ENCODE measurements at places on chromosomes 1 and 21.

GRCh38 chr1:224435318-224435763 lies 744 bp upstream of the WDR26 start:
- no peak for DNase-seq

DNA sequence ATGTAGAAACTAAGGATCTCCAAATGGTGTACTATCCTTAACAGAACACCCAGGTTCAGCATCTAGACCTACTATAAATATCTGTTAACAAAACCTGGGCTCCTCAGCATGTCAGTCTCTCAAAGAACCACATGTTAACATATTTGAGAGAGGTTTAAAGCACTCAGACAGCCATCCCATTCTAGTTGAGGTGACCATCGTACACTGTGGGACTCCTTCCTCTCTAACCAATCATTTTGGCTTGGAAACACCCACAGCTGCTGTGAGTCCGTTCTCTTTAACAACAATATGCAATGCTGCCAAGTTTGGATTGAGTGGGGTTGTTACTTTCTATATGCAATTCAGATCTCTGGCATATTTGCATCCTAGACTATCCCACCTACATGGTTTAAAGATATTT lies 105.8 kb downstream of the MRPL39 start:
- no peak for DNase-seq

DNA sequence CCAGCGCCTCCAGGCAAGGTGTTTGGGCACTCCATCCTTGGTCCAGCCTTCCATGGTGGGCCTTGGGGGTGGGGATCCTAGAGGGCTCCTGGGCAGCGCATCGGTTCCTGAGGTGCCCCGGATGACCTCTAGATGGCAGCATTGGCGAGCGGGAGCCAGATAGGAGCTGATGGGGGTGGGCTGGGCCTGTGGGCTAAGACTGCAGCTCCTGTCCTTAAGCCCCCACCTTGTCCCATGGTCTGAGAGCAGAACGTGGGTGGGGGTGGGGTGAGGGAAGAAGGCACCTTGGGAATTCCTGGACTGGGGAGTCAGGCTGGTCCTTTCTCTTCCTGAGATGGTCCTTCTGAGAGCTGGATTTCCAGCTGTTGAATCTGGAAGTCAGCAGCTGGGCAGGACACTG lies 93.4 kb upstream of the CSF3R start:
- peak; percentile 73 for DNase-seq

GRCh38 chr1:192488058-192488457 lies 87.5 kb upstream of the RGS1 start:
- no peak for DNase-seq

DNA sequence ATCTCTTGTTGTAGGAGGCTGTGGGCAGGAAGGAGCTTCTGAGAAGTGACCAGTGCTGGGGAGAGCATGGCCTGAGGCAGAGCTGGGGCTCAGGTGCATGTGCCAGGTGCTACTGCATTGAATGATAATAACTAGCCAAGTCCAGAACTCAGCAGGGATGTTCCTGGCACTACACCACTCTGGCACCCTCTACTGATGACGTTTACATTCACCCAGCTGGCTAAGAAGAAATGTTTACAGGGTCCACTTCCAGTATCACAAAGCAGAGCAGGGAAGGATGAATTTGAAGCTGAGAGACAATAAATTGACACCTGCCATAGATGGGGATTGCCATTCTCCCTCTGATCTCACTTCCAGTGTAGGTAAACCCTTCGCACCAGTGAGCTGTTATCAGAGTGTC lies 411.8 kb downstream of the SETD4 start:
- no peak for DNase-seq

DNA sequence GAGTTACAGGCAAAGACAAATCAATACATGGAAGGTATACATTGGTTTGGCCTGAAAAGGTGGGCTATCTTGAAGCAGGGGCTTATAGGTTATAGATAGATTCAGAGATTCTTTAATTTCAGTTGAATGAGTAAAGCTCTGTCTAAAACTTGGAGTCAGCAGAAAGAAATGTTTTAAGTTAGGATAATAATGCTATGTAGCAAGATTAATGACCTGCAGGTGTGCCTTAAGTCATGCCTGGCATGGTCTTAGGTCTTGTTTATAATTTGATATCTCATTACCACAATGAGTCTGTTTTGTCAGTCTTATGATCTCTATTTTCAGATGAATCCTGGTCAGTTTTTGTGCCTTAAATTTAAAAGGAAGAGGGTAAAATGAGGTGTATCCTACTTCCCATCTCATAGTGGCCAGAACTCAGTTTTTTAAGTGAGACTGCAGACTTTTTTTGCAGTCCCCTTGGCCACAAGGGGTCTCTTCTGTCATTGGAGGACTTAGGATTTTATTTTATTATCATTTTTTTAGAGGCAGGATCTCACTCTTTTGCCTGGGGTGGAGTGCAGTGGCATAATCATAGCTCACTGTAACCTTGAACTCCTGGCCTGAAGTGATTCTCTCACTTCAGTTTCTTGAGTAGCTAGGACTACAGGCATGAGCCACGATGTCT lies 21.3 kb upstream of the PGBD2 start:
- DNase-seq = no peak

- DNase-seq = peak; percentile 85
Observed at GRCh38 chr1:203504400-203505250, 10.7 kb downstream of the OPTC start.

GRCh38 chr1:94713472-94714141 lies 106.5 kb upstream of the SLC44A3 start:
- no peak for DNase-seq

DNA sequence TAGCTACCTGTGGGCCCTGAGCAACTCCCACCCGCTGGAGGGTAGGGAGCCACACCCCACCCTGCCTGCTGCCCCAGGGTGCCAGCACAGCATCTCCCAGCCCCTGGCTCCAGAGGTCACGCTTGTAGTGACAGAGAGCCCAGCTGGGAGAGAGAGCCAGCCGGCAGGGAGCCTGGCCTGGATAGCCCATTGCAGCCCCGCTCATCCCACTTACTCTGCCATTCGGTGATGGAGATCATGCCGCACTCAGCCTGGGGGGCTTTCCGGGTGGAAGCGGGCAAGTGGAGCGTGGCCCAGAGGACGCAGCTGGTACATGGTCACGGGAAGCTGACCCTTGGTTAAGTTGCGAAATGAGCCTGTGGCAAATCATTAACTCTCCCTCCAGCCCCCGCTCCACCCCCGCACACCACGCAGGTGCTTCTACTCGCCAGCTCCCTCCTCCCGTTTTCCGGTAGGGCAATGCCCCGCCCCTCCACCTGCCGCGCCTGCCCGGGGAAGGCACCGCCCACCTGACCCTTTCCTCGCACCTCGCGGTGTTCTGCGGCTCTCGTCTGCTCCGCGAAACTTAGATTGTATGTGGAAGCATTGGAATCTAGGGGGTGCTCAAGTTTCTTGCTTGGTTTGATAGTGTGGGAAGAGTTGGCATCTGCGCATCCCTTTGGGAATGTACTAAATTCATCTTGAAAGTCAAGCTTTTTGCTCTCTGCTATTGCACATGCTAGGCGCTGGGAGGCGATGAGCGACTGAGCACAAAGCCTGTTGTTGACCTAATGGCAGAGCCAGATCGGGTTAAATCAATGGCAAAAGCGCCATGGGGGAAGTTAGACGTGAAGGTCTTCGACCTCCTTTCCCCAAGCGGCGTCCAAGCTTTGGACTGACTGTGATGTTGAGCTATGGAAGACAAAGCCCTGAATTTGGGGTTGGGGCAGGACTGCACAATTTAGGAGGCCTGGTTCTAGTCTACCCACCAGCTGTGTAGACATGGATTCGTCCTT lies at the start of gene GOLT1A:
TSS of gene GOLT1A (minus strand) at position 321 of the 995 bp plus-strand sequence. CDS start at position 239, 82 bp downstream.
- peak; percentile 62 for DNase-seq

DNA sequence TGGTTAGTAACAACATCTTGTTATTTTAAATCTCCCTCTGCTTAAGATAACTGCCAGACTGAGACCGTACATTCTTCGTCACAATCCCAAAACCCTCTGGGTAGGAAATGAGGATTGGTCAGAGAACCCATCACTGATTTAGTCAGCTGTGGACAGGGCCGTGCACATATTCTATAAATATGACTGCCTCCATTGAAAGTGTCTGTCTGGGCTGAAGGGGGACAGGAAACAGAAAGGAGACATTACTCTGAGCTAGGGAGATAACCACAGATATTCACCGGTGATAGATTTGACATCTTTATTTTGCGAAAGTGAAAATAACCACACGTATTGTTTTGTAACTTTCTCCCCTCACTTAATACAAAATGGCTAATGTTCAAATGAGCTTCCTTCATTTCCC lies 36.9 kb upstream of the ST6GALNAC5 start:
- DNase-seq = no peak

GRCh38 chr1:221435504-221435904 lies 306.4 kb downstream of the DUSP10 start:
- DNase-seq = no peak

GRCh38 chr1:17118706-17119075 lies 560 bp downstream of the PADI2 start:
- no peak for DNase-seq

DNA sequence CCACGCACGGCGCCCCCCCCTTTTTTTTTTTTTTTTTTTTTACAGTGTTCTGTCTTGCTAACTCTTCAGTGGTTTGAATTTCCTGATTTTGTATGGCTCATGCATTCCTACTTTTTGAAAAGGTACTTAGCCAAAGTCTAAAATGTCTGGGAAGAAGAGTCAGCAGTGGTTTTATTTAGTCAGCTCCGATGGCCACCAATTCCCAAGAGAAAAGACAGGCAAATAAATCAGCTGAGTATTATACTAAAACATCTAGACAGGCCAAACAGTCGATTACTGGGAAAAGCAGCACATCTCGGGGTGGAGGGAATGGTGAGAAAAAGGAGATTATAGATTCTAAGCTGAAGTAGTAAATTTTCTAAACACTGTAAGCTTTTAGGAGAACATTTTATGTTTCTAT lies 192.5 kb upstream of the ZRANB2 start:
- no peak for DNase-seq

- no peak for DNase-seq
Observed at GRCh38 chr1:53999920-54000319, 18.1 kb downstream of the LDLRAD1 start.

DNA sequence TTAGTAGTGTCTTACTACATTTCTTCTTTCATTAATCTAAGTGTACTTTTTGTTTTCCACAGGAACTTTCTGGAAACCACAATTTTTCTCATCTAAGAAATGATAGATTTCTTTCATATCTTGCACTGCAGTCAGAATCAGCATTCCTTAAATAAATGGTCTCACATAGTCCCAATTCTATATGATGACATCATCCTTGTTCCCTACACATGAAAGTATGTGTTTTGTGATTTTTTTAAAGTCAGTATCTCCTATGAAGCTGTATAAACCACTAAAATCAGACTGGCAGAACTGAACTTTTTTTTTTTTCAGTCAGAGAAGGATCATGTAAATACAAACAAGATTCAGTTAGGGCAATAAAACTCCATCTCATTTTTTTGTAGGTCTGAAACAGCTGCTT lies 742.6 kb upstream of the CXADR start:
- no peak for DNase-seq

GRCh38 chr21:42906233-42906632 lies 13.1 kb downstream of the NDUFV3 start:
- no peak for DNase-seq

DNA sequence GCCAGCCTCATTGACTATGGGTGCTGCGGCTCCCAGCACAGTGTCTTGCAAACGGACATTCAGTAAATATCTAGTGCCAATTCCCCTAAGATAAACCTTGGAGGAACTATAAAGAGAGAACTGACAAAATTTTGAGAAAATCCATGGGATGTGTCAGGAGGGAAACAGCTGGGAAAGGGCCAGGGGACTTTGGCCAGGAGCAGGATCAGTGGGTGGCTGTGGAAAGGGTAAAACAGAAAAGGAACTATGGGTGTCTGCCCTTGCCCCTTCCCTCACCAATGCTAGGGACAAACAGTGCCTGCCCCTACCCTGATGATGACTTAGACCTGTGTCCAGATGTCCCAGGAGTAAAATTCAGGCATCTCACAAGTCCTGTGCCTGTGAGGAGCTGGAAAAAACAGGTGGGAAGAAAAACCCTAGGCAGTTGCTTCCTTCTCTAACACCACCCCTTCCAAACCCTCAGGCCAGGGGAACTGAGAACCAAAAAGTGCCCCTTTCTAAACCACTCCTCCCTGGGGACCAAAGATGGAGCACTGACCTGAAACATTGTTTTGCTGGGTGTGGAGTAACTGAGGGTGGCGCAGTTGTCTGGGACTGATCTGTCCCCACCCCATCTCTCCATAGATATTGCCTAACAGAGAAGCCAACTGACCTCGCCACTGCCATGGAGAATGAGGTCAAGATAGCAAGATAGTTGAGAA lies 22.1 kb upstream of the IFNAR2 start:
- DNase-seq = no peak

DNA sequence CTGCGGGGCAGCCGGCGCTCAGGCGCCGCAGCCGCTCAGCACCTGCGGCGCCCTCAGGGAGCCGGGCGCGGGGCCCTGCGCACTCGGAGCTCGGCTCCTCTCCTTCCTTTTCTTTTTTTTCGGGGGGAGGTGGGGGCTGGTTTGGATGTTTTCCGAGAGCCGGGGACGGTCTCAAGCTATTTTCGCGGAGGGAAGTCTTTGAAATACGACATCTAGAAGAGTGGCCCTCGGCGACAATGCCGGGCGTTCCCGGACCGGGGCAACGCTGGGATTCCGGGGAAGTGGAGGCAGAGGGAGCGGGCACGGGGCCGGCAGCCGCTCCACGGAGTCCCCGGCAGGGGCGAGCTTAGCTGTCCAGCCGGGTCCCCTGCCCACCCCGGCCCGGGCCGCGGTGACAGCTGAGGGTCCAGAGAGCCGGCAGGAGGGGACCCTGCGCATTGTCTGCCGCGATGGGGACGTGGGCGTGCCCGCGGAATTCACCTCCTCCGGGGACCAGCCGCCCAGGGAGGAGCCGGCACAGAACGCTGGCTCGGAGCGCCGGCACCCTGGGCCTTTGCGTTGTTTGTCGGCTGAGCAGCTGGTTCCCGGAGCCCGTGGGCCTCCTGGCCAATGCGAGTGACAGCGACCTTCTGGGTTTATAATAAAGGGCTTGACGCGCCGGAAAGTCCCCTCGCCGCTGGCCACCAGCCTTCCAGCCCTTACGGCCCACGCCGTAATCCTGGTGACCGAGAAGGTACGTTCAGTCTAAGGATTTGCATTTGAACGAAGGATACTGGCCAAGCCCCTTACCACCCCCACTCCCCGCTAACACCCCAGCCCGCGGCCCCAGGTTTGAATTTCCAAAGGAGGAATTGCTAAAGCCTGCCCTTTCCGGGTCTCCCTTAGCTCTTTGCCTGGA lies 582 bp downstream of the SLC37A1 start:
- DNase-seq = peak; percentile 76

GRCh38 chr21:31927689-31928353 lies 55.0 kb downstream of the HUNK start:
- DNase-seq = no peak
